H7 (cell line): ENCODE measurements at places on chromosomes 11 and 22. TPM values are rescaled to one million over a fixed set of nuclear protein-coding genes. Genes with fewer than 3 reads are reported as not detected.

DNA sequence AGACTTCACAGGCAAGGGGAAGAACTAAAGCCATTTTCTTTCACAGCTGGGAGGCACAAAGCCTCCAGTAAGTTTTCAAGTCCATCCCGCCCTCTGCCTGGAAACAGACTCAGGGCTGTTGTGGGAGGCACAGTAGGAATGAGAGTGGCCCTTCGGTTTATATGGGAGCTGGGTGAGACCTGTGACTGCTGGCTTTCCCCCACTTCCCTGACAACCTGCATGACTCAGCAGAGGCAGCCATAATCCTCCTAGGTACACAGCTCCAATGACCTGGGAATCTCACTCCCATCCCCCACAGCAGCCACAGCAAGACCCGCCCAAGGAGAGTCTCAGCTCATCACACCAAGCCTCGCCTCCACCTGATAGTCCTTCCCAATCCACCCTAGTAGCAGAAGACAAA is 12.1 kb upstream of the TMEM45B start:
- DNase-seq: no peak

GRCh38 chr22:37281646-37282384 is 493 bp upstream of the CYTH4 start:
- DNase-seq: no peak

The PGA3 gene
- total RNA-seq: not detected in 2 replicates

The SPI1 gene
- 0.42 and 0.81 TPM in 2 replicates for total RNA-seq

The P2RX3 gene
- not detected in 2 replicates for total RNA-seq

The SOX6 gene
- total RNA-seq: 0.03 and 0.26 TPM in 2 replicates
